ENCODE measurements at places on chromosomes 6 and 20.

DNA sequence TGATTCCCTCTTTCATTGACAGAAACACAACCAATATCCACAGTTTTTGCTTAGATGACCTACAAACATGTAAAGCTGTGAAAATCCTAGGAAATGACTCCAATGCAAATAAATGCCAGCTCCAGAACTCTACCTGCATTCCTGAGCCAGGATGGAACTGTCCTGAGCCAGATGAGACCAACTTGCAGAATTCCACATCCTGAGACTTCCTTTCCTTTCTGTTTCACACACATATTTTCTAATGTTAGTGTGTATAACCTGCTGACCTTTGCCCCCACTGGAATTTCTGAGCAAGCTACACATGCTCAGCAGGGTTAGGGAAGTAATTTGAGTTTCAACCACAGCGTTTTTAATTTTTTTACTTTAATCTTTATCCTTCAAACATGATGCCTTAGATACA, 69.6 kb upstream of the ADGRF1 start:
- H3K36me3 ChIP-seq: no peaks in the 10 kb centered on the region
- H3K4me1 ChIP-seq: no peaks in the 10 kb centered on the region
- H3K4me3 ChIP-seq: no peak overlapping the region
- no peak overlapping the region for H3K27ac ChIP-seq
- no peaks in the 10 kb centered on the region for H3K27me3 ChIP-seq

DNA sequence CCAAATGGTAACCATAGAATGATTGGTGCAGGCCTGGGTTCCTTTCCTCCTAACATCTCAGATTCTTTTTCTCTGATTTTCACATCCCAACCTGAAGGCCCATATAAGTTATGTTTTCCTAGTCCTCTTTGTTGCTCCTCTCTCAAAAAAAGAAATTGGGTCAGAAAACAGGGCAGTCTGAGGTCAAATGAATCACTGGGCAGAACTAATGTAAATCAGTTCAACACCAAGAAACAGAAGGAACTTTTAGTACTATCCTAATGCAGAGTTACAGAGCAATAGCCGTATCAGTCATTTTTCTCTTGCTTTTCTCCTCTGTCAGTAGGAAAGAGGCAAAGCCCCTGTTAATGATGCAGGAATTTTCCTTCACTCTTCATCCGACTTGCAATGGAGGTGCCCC, 11.0 kb upstream of the TPD52L1 start:
- DNase-seq: no peak
- no peaks in the 10 kb centered on the region for H3K36me3 ChIP-seq
- H3K27me3 ChIP-seq: no peaks in the 10 kb centered on the region
- H3K27ac ChIP-seq: no peak overlapping the region

DNA sequence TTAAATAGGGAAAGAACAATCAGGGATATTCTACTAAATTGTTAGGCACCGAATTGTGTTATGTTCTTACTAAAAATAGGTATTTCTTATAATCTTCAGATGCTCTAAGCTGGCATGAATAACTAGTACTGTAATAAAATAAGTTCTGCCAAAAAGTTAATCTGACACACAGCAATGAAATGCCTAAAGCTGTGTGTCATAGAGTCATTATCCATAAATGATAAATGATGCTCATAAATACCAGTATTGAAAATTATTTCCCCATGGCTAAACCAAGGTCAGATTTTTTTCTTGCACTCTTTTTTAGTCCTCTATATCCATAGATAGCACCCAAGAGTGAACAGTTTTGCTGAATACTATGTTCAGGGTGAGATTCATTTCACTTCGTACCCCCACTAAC, 11.7 kb upstream of the PRIM2 start:
- no peaks in the 10 kb centered on the region for H3K4me1 ChIP-seq
- DNase-seq: no peak
- H3K36me3 ChIP-seq: no peaks in the 10 kb centered on the region
- no peaks in the 10 kb centered on the region for H3K27me3 ChIP-seq

DNA sequence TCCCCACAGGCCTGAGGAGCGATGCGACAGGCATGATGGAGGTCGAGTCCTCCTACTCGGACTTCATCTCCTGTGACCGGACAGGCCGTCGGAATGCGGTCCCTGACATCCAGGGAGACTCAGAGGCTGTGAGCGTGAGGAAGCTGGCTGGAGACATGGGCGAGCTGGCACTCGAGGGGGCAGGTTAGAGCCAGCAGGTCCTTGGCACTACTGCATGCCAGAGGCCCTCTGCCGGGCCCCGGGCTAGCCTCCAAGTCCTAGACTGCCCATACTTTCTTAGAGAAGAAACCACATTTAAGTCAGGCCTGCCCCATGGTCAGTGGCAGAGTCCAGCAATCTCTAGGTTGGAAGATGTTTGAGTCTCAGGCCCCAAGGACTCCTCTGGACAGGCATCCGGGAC, 32.1 kb downstream of the PKIG start:
- no peak for DNase-seq
- no peak overlapping the region for H3K4me3 ChIP-seq
- peak overlapping the region; percentile 51 for H3K27ac ChIP-seq
- H3K27me3 ChIP-seq: no peaks in the 10 kb centered on the region
- no peaks in the 10 kb centered on the region for H3K36me3 ChIP-seq

GRCh38 chr6:25064006-25064405, 128.2 kb upstream of the RIPOR2 start:
- H3K4me3 ChIP-seq: no peak overlapping the region
- H3K36me3 ChIP-seq: no peaks in the 10 kb centered on the region
- H3K27me3 ChIP-seq: no peaks in the 10 kb centered on the region
- no peak for DNase-seq

DNA sequence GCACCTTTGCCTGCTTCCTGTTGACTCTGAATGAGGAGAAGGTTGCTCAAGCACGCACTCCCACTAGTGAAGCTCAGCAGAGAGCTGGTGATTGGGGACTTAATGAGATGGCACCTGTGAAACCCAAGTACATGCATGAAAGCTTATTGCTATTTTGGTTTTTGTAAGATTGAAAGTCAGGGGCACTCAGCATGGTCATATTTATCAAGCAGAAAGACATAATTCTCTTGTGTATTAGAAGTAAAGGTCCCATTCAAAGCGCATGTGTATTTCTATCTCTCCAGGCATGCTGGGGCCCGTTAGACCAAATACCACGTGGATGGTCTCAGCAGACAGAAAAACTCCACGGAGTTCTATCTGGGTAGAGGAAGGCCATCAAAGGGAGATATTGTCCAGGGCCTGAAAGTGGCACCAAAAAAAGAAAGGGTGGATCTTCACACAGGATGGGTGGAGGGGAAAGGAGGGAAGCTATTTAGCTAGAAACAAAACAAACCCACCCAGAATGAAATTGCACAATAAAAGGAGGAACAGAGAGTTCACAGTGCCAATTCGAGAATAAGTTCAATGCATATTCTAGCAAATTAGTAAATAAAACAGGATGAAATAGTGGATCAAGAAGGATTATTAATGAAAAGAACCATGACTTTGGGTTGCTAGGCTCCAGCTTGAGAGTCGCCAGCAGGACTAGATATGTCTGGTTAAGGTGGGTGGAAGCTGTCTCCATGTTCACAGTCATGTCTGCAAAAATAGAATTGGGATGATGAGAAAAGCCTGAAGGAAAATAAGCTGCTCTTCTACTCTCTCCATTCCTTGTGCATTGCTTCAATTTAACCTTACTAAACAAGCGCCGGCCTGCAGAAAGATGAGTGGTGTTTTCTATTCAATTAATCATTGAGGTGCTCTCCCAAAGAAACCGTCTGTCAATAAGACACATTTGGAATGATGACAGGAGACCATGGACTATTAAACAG, 224.9 kb upstream of the DTNBP1 start:
- DNase-seq: no peak
- H3K4me3 ChIP-seq: no peak overlapping the region
- no peaks in the 10 kb centered on the region for H3K36me3 ChIP-seq
- H3K27me3 ChIP-seq: no peaks in the 10 kb centered on the region

GRCh38 chr6:18022398-18023231, 35.2 kb upstream of the KIF13A start:
- H3K27me3 ChIP-seq: no peaks in the 10 kb centered on the region
- H3K36me3 ChIP-seq: no peaks in the 10 kb centered on the region
- H3K27ac ChIP-seq: no peak overlapping the region
- H3K4me1 ChIP-seq: no peaks in the 10 kb centered on the region
- no peak for DNase-seq
- H3K4me3 ChIP-seq: no peak overlapping the region

DNA sequence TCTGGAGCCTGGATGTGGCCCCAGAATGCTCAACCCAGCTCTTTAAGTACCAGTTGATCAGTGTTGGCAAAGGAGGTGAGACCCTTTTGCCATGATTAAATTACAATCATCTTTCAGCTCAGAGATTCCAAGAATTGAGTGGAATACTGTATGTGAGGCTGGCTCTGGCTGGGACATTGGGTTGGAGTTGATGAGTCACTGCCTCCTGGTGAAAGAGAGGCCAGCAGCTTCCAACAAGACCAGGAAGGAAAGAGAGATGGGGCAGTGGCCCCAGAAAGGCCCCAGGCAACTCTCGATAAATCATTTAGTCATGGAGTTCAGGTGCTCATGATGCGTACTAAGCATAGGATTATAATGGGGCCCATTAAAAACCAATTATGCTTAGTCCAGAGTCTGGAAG, 2.1 kb downstream of the TGM6 start:
- H3K4me3 ChIP-seq: no peak overlapping the region
- DNase-seq: no peak
- no peak overlapping the region for H3K27ac ChIP-seq
- H3K36me3 ChIP-seq: no peaks in the 10 kb centered on the region
- H3K4me1 ChIP-seq: no peaks in the 10 kb centered on the region

GRCh38 chr6:130377915-130378314, 12.1 kb downstream of the TMEM200A start:
- no peak overlapping the region for H3K4me3 ChIP-seq
- no peaks in the 10 kb centered on the region for H3K36me3 ChIP-seq
- H3K27me3 ChIP-seq: no peaks in the 10 kb centered on the region
- no peak for DNase-seq

GRCh38 chr20:32447136-32448027, 89.3 kb downstream of the ASXL1 start:
- peaks cover 4% of the 10 kb centered on the region for H3K4me1 ChIP-seq
- no peaks in the 10 kb centered on the region for H3K27me3 ChIP-seq
- no peak overlapping the region for H3K4me3 ChIP-seq
- H3K27ac ChIP-seq: no peak overlapping the region

GRCh38 chr6:27250277-27251111, 3.0 kb downstream of the PRSS16 start:
- peaks cover 42% of the 10 kb centered on the region for H3K27me3 ChIP-seq
- peak overlapping the region; percentile 21 for H3K4me3 ChIP-seq
- H3K36me3 ChIP-seq: no peaks in the 10 kb centered on the region

DNA sequence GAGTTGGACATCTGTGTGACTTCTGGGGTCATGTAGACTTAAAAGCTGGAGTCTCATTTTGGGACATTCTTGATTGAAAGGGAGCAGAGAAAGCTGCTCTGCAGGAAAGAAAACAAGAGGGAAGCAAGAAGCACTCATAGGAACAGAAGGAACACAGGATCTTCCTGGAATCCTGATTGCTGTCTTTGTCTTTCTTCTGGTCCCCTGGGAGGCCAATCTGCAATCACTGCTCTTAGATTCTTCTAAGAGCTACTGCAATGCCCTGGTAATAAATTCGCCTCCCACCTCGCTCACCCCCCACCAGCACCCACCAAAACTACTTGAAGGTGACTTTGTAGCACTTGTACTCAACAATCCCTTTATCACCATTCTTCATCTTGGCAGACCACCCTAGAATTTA, 51.8 kb downstream of the SLC35B3 start:
- no peak for DNase-seq
- no peaks in the 10 kb centered on the region for H3K36me3 ChIP-seq
- no peaks in the 10 kb centered on the region for H3K27me3 ChIP-seq
- H3K27ac ChIP-seq: no peak overlapping the region
- H3K4me1 ChIP-seq: no peaks in the 10 kb centered on the region

GRCh38 chr6:148831064-148831463, 84.2 kb downstream of the UST start:
- DNase-seq: no peak
- no peak overlapping the region for H3K27ac ChIP-seq

DNA sequence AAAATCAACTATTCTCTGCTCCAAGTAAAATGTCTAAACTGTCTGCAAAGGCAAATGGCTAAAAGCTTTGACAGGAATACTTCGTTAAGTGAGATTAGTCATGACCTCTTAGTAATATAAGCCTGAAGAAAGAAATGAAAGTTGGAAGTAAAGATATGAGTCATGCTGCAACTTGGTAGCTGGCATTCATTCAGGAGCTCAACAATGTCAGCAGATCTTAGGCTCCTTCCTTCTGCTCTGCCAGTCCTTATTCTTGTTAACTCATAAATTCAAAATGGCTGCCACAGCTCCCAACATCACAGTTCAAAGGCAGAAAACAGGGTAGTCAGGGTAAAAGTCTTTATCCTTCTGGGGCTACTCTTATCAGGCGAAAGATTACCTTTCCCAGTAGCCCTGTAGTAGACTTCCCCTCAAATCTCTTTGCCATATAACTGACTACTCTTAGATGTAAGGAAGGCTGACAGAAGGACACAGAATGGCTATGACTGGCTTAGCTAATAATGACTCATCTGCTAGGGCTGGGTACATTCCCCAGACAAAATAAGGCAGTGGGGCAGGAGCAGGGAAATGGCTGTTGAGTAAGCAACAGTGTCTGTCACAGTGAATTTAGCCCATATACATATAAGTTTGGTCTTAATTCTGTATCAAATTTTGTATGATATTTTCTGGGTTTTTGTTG, 24.4 kb upstream of the C6orf62 start:
- H3K4me1 ChIP-seq: no peaks in the 10 kb centered on the region
- H3K27me3 ChIP-seq: no peaks in the 10 kb centered on the region
- DNase-seq: no peak

GRCh38 chr20:57804470-57805250, 94.8 kb upstream of the PMEPA1 start:
- DNase-seq: no peak
- H3K4me1 ChIP-seq: no peaks in the 10 kb centered on the region
- H3K27ac ChIP-seq: no peak overlapping the region

DNA sequence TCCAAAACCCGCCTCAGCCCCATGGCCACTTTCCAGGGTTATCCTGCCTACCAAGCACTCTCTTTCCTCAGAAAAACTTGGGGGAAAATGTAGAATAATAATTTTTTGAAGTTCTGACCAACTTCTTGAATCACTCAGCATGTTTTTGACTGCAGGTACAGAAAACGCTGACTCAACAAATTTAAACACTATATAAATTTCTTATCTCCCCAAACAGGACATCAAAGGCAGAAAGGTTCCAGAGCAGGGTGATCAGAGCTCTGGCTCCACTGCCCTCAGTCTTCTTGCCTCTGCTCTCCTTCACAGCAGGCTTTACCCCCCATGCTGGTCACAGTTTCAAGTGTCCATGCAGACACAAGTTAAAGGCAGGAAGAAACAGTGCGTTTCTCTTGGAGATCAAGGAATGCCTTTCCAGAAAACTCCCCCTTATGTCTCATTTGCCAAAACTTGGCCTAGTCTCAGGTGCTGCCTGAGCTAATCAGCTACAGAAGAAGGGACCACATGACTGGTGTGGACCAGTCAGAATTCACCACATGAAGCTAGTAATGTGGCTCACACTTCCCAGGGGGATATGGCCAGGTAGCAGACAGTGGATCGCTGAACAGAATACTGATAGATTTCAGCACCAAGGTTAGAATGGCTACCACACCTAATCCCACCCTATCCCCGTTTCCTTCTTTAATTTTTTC, 24.4 kb upstream of the SLC17A3 start:
- H3K4me3 ChIP-seq: no peak overlapping the region
- DNase-seq: no peak
- no peaks in the 10 kb centered on the region for H3K27me3 ChIP-seq
- H3K27ac ChIP-seq: no peak overlapping the region
- no peaks in the 10 kb centered on the region for H3K36me3 ChIP-seq

GRCh38 chr20:21796059-21796458, 90.6 kb downstream of the PAX1 start:
- no peaks in the 10 kb centered on the region for H3K36me3 ChIP-seq
- H3K4me3 ChIP-seq: no peak overlapping the region
- no peak overlapping the region for H3K27ac ChIP-seq
- no peak for DNase-seq
- H3K4me1 ChIP-seq: no peaks in the 10 kb centered on the region

Measured in uterus (tissue), 4 donors.